Kidney capillary endothelial cell (primary cell): ENCODE measurements at places on chromosomes 13 and 19.

DNA sequence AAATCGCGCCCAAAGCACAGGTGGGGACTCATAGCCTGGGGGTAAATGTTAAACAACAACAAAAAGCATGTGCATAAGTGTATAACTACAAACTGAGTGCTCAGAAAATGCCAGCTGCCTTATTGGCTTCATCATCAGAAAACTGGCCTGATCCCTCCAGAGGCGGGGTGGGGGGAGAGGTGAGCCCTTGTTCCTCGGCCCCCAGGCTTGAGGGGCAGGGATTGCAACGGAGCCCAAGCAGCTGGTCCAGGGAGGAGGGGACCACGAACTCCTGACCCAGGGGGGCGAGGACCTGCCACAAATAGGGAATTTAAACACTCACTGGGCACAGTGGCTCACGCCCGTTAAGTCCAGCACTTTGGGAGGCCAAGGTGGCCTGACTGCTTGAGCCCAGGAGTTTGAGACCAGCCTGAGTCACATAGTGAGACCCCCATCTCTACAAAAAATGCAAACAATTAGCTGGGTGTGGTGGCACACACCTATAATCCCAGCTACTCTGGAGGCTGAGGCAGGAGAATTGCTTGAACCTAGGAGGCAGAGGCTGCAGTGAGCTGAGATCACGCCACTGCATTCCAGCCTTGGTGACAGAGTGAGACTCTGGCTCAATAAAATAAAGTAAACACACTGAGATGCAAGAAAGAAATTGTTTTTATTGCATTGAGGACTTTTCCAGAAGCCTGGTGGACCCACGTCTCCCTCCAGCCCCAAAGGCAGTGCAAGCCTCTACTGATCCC, 8.7 kb downstream of the SIRT6 start:
- no peak for DNase-seq

DNA sequence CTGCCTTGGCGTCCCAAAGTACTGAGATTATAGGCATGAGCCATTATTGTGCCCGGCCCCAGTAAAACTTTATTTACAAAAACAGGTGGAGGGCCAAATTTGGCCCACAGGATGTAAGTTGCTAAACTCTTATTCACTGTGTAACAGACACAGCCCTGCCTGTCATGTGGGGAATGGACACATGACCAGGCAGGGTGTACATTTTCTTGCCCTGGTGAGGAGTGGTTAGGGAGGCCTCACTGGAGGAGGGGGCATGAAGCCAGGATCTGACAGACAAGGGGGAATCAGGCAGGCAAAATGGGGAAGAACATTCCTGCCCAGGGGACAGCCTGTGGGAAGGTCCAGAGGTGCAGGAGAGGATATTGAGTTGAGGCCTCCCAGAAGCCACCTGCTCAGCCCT, 7.4 kb upstream of the PGLS start:
- DNase-seq: no peak

DNA sequence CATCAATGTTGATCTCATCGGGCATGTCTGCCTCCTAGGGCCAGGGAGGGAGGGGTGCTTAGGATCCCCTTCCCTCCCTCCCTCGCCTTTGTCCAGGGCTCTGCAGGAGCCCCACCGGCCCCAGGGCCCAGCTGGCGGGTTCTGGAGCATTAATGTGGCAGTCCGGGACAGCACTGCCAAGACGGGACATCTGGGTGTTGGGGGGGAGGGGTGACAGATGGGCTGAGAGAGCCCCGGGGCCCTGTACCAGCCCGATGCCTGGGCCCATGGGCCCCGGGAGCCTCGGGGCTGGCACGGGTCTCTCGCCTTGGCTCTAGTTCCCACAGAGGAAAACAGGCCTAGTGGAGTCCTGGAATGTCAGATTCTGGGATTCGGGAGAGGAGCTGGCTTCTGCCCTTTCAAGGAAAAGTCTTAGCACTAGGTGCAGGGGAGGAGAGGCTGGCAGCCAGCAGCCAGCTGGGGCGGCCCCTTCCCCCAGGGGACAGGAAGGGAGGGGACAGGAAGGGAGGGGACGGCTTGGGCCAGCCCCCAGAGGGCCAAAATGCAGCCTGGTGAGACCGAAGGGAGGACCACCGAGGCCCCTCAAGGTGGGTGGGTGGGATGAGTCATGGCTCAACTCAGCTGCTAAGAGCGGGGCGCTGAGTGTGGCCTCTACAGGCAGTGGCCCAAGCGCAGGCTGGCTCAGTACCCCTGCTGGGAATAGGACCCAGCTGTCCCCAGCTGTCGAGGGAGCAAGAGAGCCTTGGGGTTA, 3.1 kb downstream of the PPP1R14A start:
- DNase-seq: no peak

DNA sequence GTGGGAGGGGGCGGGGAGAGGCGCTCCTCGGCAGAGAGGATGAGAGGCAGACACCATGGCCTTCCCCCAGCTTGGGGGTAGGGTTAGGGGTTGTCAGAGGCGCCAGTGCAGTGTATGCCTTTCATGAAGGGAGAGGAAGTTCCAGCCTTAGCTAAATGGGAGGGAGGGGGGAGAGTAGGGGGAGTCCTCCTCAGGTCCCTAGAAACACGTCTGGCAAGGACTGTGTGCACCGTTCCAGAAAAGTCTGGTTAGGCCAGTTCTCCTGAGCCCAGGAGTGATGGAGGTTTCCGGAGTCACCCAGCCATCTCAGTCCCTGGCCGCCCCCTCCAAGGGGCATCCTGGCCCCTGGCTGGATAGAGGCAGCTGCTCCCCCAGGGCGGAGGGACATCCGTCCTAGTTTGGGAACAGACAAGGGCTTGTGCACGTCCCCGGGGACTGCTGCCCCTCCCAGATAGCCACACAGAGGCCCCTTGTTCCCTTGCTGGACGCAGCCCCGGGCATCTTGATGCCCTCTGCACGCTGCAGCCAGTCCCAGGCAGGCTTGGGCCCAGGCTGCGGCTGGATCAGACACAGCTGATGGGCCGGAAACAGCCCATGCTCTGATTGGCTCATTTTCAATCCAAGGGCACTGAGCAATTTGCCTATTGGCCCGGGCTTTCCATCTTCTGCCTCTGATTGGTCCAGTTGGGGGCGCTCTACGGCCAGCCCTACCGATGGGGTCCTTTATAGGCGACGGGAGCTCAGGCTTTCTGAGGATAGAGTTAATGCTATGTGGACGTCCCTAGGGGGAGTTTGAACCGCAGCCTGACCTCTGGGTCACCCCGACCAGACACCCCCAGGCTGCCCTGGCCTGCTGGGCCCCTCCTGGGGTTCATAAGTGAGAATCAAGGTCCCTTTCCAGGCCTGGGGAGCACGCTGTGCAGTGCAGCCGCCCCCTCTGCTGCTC, 3.8 kb downstream of the S1PR2 start:
- DNase-seq: no peak

DNA sequence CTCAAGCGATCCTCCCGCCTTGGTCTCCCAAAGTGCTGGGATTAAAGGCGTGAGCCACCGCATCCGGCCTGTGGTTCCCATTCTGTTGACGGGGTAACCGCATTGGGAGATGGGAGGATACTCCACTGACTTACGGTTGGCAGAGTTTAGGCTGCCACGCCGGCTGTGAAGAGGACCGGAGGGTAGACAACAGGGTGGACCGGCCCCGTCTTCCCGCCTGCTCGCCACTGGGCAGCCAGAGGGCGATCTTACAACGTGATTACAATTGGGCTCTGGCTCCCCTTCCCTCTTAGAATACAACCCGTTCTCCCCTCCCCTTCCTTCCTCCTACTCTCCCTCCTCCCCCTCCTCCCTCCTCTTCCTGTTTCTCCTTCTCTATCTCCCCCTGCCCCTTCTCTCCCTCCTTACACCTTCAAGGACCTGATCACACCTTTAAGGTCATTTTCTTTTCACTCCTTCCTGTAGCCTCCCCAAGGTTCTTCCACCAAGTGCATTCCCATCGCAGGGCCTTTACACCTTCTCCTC, 957 bp upstream of the CCDC194 start:
- DNase-seq: no peak

DNA sequence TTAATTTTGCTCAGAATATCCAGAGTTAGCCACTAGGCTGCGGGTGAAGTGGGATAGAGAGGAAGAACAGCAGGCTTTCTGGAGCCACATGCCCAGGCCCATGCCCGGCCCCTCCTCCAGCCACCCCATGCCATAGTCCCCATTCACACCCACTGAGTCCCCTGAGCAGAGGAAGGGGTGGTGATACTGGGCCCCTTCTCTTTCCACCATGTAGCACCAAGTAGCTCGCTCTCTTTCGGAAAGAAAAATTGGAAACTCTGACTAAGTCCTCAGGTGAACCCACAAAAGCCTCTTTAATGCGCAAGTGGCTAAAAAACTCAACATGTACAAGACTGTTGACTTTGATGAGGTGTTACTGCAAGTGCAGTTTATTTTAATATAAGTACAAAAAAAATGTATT, 76.7 kb upstream of the GPR183 start:
- DNase-seq: no peak

GRCh38 chr13:28179974-28180373, 41.6 kb downstream of the PAN3 start:
- no peak for DNase-seq

DNA sequence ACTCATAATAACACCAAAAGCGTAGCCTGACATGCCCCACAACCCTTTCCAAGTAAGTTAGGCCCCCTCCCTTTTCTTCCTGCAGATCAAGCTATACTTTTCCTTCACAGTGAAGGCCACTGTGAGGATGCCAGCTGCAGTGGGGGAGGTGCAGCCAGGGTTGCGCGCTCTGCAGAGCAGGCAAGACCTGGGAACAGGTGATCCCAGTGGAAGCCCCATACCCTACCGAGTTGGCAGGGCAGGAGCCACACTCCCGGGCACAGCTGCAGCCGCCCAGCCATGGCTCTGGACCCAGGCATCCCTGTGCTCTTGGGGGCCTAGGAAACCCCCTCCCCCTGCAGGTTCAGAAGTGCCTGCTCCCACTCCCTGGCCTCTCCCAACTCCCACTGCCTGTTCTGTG, 18.7 kb downstream of the MTMR6 start:
- DNase-seq: no peak

GRCh38 chr19:12485052-12485416, 418 bp upstream of the ZNF709 start:
- DNase-seq: peak; percentile 50

- DNase-seq: no peak
Observed at GRCh38 chr19:11483366-11484111, 2.7 kb upstream of the ELAVL3 start.

- no peak for DNase-seq
Observed at GRCh38 chr13:33080972-33081590, 64.9 kb downstream of the KL start.

GRCh38 chr19:16133818-16134217, 9.7 kb upstream of the HSH2D start:
- no peak for DNase-seq
